ENCODE measurements at places on chromosomes 6 and 20. TPM values are rescaled to one million over a fixed set of nuclear protein-coding genes. Genes with fewer than 3 reads are reported as not detected.

Gene BTNL2
- 0.26 TPM for total RNA-seq

Gene ESR1
- total RNA-seq = 0.13 TPM

Gene POM121L2
- total RNA-seq = not detected

Gene TM9SF4
- 19.0 TPM for total RNA-seq

Gene GLP1R
- total RNA-seq = not detected

Gene SIRPB1
- not detected for total RNA-seq

Gene TRIM31
- not detected for total RNA-seq

Gene SLC35D3
- under 0.01 TPM for total RNA-seq

Gene KPNA5
- 3.2 TPM for total RNA-seq

Gene CTSZ
- 87.8 TPM for total RNA-seq

Gene ZNF322
- total RNA-seq = 13.7 TPM

Gene DBNDD2
- total RNA-seq = 18.2 TPM

Gene MOXD1
- 1.6 TPM for total RNA-seq

Gene PLCB4
- total RNA-seq = 1.6 TPM

Gene HLA-DQA2
- not detected for total RNA-seq

Gene NRSN1
- not detected for total RNA-seq

Gene BPIFB2
- total RNA-seq = not detected

Gene MPIG6B
- total RNA-seq = not detected

Gene GTF2H4
- total RNA-seq = 10.0 TPM

Gene OLIG3
- total RNA-seq = not detected

Gene GSTA2
- total RNA-seq = not detected

Gene TSBP1
- not detected for total RNA-seq

Gene PRR18
- under 0.01 TPM for total RNA-seq

Gene LINC00237
- total RNA-seq = not detected

Gene SLC22A16
- not detected for total RNA-seq

Gene FAM209A
- not detected for total RNA-seq

Gene KIF25
- total RNA-seq = not detected

Gene CLDN20
- not detected for total RNA-seq

Gene GSTA3
- total RNA-seq = not detected

Gene STX11
- 0.51 TPM for total RNA-seq

Data from bronchial epithelial cell (primary cell).